NCI-H524 treated with DMSO at 0.1 percent for 48 hours (cell line): ENCODE measurements at places on chromosomes 2 and 18.

GRCh38 chr2:167715932-167716331, 531.5 kb downstream of the STK39 start:
- DNase-seq, result no peak

DNA sequence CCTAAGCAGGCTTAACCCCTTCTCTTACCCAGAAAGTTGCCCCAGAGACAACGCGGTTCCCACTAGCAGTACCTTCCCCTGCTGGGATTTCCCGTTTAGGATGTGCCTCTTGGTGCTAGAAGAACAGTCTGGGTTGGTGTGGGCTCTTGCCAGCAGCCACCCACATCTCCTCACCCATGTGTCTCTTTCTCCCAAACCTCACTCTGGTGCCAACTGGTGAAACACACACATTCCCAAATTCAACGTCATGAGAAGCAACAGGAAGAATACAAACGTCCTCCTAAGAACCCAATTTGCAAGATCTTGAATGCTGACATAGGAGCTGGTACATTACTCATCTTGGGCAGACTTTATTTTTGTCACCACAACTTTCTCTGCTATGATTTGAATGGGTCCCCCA, 36.2 kb downstream of the DIPK1C start:
- DNase-seq, result no peak

DNA sequence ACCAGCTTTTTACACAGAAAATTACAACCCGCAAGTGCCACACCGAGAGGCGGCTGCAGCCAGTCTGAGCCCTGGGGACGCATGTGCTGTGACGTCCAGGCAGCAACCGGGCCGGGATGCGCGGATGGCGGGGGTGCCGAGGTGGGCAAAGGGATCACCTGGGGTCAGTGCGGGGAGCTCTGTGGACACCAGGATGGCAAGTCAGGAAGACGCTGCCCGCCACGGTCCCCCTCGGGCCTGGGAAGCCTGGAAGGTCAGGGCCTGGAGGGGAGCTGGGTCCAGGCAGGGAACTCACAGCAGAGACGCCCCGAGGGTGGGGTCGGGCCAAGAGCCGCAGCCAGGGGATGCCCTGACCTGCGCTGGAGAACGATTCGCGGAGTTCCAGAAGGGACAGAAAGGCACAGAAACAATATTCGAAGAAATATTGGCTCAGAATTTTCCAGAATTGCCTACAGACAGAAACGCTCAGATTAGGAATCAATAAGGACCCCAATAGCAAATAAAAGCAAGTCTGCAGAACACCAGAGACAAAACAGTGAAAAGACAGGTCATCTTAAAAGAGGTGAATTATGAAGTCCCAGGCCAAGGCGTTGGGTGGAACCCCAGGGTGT, 11.7 kb upstream of the KIF1A start:
- no peak for DNase-seq

DNA sequence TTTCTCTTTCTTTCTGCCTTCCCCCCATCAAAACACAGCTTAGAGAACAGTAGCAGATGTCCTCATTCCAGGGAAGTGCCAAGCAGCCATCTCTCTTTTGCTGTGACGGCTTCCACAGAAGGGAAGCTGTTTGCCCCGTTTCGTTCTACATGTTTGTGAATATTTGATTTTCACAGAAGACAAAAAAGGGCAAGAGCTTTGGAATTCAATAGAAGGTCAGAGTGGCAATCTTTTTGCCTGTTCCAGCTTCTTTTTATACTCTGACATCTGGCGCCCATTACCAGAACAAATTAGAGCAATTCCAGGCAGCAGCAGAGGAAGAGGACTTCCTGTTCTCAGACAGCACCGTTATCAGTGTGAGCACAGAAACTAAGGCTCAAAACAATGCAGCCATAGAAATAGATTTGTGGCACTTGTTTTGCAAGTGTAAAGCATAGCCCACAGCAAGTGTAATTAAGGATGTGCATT, 79.0 kb upstream of the CDH19 start:
- peak; percentile 26 for DNase-seq

- no peak for DNase-seq
Observed at GRCh38 chr2:152046940-152047339, 51.9 kb downstream of the CACNB4 start.

DNA sequence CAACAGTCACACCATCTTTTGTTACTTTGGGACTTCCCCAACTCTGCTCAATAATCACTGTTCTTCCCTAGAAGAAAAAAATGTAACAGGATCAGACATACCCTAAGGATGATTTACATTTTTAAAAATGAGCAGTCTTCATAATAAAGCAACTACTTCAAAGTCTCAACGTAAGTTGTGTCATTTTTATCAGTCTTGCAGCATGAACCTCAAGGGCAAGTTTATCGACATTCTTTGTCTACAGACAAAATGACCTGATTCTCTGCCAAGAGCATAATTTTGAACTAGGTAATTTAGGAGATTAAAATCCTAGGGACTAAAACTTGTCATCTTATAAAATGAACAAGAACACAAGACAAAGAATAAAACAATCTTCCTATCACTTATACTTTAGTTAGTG, 2.3 kb downstream of the HSPD1 start:
- no peak for DNase-seq

- no peak for DNase-seq
Observed at GRCh38 chr2:26620031-26620605, 21.0 kb downstream of the CIB4 start.

- no peak for DNase-seq
Observed at GRCh38 chr2:113114224-113114945, 13.0 kb upstream of the IL1RN start.
